ENCODE measurements at places on chromosomes 12 and 14.
A peak's percentile ranks its signal among the peaks of the same experiment; 100 is the strongest.

DNA sequence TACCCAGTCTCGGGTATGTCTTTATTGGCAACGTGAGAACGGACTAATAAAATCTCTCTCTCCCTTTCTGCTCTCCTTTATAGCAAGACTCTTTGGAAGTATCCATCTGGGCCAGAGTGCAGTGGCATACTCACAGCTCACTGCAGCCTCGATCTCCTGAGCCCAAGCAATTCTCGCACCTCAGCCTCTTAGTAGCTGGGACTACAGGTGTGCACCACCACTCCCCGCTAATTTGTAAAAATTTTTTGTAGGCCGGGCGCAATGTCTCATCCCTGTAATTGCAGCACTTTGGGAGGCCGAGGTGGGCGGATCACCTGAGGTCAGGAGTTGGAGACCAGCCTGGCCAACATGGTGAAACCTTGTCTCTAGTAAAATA lies 33.2 kb upstream of the PPP2R5C start:
- DNase-seq: no peak

- no peak for DNase-seq
These were observed 71.7 kb upstream of the RIN3 start for GRCh38 chr14:92441751-92442504.

DNA sequence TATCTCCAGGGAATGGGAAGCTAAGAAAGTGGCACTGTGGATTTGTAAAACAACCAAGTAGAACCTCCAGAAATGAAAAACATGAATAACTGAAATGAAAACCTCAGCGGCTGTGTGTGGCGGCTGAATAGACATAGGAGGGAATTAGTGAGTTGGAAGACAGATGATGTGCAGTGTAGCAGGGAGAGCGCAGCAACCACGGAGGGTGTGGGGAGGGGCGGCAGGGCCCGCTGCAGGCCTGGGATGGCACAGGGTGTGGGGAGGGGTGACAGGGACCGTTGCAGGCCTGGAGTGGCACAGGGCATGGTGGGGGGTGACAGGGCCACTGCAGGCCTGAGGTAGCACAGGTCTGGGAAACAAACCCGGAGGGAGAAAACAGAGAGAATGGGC lies 51.1 kb downstream of the BEGAIN start:
- DNase-seq: no peak

DNA sequence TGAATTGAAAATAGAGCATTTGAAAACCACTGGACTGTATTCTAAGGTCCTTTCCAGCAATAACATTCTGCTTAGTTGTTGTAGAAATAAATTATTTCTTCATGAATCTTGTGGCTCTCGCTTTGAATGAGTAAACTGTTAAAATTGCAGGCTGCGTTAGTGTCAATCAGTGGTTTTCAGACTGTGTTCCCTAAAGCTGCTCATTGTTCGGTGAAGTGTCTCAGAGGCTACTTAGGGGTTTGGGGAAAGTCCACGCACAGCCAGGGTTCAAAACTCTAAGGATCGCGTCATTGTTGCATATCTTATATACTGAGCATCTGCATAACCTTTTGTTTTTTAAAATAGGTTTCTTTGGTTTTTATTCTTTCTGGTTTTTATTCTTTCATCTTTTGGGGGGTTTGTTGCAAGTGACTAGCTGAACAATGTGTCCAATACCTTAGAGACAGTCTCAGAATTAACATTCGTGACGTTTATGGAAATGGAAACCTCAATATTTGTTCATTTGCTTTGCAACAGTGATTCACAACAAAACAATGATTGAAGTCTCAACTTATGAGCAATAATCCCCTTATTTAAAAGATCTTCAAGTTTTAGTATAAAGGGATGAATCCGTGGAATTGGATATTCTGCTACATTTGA lies 108.1 kb downstream of the TTLL5 start:
- no peak for DNase-seq

DNA sequence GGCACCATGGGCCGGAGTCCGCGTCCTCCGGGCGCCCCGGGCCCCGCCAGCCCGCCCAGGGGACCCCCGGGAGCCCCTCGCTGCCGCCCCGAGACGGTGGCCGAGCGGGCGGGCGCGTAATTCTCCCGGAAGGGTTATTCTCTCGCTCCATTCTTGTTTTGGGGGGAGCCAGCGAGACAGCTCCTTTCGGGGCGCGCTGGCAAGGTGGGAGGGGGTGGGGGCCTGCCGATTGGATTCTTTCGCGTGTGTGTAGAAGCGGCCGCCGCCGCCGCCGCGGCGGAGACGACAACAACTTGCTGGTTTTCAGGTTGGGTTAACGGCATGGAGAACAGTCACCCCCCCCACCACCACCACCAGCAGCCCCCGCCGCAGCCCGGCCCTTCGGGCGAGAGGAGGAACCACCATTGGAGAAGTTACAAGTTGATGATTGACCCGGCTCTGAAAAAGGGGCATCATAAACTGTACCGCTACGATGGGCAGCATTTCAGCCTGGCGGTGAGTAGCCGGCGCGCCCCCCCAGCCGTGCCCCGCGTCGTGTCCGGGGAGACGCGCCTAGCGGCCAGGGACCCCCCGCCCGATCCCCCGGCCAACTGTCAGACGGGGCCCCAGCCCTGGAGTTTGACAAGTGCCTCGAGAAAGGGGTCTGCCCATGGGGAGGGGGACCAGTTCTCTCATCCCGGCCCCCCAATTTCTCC lies 755 bp downstream of the SETD1B start:
- peak; percentile 56 for DNase-seq

DNA sequence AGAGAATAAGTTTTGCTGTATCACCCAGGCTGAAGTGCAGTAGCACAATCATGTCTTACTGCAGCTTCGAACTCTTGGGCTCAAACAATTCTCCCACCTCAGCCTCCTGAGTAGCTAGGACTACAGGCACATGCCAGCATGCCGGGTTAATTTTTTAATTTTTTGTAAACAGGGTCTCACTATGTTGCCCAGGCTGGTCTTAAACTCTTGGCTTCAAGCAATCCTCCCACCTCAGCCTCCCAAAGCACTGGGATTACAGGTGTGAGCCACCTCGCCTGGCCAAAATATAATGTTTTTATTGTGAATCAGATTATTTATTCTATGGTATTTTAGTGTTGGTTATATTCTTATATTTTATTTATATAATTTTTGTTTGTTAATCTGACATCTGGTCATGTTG lies 3.8 kb upstream of the ZNF740 start:
- no peak for DNase-seq

GRCh38 chr12:39157696-39158342 lies 252.4 kb upstream of the CPNE8 start:
- no peak for DNase-seq

DNA sequence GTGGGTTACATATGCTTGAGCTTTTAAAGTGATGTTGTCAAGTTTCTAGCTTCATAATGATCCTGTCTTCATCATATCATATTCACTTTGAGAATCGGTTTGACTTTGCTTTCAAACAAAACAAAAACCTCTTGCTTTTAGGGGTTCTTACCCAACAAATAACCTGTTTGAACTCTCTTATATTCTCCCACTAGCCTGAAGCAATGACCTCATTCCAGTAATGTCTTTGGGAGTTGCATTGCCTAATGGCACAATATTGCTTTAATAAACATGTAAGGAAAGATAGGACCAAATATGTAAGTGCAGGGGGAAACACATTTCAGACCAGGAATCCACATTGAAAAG lies 27.7 kb downstream of the WBP11 start:
- peak; percentile 22 for DNase-seq

GRCh38 chr14:73759183-73759713 lies 45.1 kb upstream of the PNMA1 start:
- DNase-seq: peak; percentile 72

DNA sequence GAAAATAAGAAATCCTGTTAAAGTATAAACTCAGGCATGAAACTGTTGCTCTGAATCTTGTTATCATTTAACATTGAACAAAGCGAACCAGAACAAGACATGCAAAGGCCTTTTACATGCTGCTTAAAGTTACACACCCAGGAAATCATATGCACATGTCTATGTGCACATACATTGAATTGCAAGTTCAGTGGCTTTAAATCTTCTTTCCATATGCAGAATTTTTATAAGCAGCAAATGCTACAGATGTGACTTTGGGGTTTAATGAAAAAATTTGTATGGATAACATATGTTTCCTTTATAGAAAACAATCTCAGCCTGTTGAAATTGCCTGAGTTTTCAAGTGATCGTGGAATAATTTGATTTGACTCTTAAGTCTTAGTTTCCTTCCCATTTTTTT lies 193.9 kb downstream of the AEBP2 start:
- no peak for DNase-seq

- DNase-seq: no peak
These were observed 66.0 kb upstream of the DIO3 start for GRCh38 chr14:101495284-101495683.

- no peak for DNase-seq
These were observed 6.6 kb downstream of the TCL1A start for GRCh38 chr14:95707327-95707726.

DNA sequence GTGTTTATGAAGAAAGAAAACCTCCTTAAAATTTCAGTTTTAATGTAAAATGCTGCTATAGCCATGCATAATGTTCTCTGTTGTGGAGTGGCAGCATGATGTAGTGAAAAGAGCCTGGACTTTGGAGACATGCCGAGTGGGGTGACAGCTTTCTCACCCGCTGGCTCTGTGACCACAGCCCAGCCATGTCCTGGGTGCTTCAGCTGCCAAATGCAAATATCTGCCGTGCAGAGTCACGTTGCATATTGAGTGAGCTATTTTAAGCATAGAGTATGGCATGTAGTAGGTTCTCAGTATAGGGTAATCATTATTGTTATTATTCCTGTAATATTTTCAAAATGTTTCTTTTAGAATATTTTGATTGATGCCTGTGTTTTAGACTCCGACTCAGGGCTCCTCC lies 15.5 kb upstream of the TCTN2 start:
- no peak for DNase-seq

- DNase-seq: no peak
These were observed 464.6 kb downstream of the PCNX1 start for GRCh38 chr14:71371711-71372396.
